ENCODE measurements at places on chromosomes 7 and 10. TPM values are rescaled to one million over a fixed set of nuclear protein-coding genes. Genes with fewer than 3 reads are reported as not detected.

The FAM131B gene
- 0.14 TPM for total RNA-seq

- no peak for DNase-seq
Measured at GRCh38 chr10:5858811-5859210, 30.9 kb downstream of the ANKRD16 start.

DNA sequence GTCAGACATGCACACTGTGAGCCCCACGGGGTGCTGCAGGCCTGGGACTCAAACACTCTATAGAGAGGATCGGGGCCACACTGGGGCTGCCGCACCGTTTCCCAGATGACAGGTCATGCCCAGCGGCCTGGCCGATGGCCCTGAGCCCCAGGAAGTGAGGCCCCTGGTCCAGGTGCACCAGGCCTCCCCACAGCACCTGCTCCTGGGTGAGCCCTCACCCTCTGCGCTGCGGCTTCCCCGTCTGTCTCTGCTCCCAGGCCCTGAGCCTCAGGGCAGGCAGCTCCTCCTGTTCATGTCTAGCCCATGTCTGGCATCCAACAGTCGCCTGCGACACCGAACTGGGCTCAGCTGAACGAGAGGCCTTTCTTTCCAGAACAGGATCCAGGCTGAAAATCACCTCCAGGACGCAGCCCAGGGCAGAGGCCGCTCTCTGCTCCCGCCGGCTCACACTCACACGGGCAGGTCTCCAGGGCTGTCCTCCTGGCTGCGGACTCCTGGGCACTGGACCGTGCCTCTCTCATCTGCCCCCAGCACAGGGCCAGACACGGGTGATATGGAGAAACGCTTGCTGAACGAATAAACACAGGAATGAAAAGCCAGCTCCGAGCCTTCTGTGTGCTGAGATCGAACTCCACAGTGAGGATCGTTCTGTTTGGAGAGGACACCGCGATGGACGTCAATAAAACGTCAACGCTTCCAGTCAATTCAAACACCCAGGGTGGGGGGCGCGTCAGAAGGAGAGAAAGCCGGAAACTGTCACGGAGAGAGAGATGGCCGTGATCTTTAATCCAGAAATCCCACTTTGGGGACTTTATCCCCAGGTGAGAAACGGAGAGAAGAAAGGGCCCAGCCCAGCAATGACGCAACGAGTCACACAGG, 202.4 kb downstream of the ELFN1 start:
- DNase-seq = no peak

- DNase-seq = no peak
Measured at GRCh38 chr7:114657279-114657678, 242.7 kb downstream of the FOXP2 start.

- no peak for DNase-seq
Measured at GRCh38 chr10:70834441-70835151, 18.8 kb downstream of the SGPL1 start.

The STK17A gene
- total RNA-seq = 213 TPM

GRCh38 chr7:94043299-94043698, 39.1 kb upstream of the BET1 start:
- no peak for DNase-seq

GRCh38 chr10:94412449-94412848, 10.1 kb downstream of the TBC1D12 start:
- DNase-seq = no peak

The OR13A1 gene
- total RNA-seq = not detected

- DNase-seq = no peak
Measured at GRCh38 chr10:46559231-46559671, 2.8 kb upstream of the GPRIN2 start.

- DNase-seq = no peak
Measured at GRCh38 chr10:3331690-3332230, 159.2 kb upstream of the PITRM1 start.

The KIAA1217 gene
- total RNA-seq = not detected

DNA sequence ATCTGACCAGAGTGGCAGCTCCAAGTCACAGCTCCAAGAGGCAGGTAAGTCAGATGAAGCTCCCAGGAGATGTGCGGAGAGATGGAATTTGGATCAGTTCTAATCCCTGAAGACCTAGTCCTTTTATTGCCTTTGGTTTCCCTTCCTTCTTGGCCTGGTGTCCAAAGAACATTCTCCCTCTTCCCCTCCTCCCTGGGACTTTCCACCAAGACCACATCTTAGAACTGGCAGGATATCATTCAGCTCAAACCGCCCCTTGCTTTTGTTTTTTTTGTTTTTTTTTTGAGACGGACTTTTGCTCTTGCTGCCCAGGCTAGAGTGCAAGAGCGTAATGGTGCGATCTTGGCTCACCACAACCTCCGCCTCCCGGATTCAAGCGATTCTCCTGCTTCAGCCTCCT, 190.8 kb downstream of the GFRA1 start:
- no peak for DNase-seq

The ITGA8 gene
- total RNA-seq = not detected

DNA sequence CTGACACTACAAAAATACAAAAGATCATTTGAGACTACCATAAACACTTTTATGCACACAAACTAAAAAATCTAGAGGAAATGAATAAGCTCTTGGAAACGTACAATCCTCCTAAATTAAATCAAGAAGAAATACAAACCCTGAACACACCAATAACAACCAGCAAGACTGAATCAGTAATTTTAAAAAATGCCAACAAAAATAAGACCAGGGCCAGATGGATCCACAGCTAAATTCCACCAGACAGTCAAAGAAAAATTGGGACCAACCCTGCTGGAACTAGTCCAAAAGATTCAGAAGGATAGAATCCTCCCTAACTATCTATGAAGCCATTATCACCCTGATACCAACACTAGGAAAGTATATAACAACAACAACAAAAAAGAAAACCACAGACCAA, 277.4 kb downstream of the AGMO start:
- DNase-seq = no peak

DNA sequence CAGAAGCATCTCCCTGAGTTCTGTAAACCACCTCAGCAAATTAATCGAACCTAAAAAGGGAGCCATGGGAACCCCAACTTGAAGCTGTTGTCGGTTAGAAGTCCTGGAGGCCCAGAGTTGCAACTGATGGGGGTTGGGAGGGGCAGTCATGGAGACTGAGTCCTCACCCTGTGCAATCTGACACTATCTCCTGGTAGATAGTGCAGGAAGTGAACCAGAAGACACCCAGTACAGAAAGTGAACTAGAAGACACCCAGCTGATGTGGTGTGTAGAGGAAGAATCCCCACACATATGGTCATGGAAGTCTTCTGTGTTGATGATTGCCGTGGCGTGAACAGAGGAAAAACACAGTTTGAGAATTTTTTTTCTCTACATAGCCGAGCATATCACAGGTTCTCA, 58.8 kb upstream of the SRRM3 start:
- DNase-seq = no peak

DNA sequence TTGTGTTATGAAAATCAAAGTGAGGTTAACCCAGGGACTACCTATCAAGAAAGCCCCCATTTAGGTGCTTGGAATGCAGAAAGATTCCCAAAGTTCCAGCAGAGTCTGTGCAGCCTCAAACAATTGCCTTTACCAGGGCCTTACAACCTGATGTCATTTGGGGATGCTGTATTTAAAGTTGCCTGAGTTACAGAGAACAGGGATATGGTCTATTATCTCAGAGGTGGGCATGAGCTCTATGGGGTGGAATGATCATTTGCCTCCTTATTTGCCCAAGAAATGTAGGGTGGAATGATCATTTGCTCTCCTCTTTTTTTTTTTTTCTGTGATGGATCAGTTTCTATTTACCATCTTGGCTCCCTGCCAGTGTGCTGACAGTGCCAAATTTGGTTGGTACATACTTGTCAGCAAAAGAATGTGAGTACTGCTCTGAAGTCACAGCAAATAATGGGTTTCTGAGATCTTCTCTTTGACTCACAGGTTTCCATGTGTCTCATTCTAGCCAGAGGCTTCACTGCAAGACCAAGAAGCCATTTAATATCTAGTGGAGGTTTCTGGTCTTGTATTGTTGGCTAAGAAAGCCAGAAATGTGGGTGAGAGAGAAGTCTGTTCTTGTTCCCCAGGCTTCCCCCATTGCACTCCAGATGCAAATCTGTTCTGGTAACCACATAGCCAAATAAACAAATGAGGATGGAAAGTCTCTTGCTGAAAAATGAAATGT, 45.5 kb upstream of the ZNRF2 start:
- no peak for DNase-seq

- no peak for DNase-seq
Measured at GRCh38 chr10:13213163-13213562, 21.0 kb downstream of the UCMA start.

The EVX1 gene
- total RNA-seq = 0.25 TPM

GRCh38 chr10:72322280-72323058, 32.2 kb downstream of the DNAJB12 start:
- DNase-seq = no peak

GRCh38 chr10:128206676-128207075, 80.5 kb upstream of the MKI67 start:
- no peak for DNase-seq

The CCDC3 gene
- total RNA-seq = not detected

GRCh38 chr10:133253361-133253955, 15.8 kb downstream of the VENTX start:
- no peak for DNase-seq

GRCh38 chr10:132674311-132674710, 111.6 kb downstream of the NKX6-2 start:
- DNase-seq = no peak

GRCh38 chr7:101865031-101865430, 47.6 kb downstream of the CUX1 start:
- no peak for DNase-seq

DNA sequence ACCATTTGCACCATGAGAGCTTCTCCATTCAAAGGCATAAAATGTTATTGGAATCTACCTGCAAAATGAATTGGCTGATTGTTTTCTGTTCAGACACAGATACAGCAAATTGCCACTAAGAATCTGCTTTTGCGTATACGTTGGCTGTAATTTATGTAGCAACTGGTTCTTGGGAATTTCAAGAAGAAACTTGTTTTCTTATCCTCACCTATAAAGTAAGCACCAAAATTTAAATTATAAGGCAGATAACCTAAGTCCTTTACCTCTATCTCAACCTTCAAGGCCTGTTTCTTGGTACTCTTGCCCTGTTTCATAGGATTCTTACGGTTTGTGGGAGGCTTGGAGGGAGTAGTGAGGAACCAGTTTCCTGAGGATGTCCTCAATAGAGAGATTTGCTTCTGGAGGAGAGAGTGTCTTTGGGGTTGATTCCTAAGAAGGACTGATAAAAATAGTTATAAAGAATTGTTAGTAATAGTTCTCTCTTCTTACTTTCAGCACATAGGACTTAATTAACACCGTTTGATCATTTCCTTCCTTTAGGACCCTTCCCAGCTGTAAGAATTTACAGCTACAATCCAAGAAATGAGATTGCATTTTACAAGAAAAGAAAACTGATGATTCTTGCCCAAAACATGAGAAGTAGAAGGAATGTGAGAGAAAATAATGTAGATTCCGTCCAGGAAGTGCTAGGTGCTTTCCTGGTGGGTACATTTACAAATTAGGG, 2.0 kb downstream of the STAMBPL1 start:
- DNase-seq = no peak

DNA sequence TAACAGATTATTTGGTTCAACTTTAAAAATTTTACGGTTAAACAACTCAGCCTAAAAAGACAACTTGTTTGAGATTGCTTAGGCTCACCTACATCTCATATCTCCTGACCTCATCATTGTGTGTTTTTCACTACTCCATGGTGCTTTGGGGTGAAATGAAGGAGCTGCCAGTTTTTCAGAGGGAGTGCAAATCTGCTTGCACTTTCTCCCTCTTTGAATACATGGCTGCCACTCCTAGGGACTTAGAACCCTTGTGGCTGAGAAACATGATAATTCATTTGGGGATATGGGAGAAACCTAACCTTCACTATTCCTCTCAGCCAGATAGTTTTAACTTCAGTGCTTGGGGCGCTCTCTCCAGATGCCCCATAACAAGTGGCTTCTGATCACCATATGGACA, 2.7 kb downstream of the CCSER2 start:
- DNase-seq = no peak

- no peak for DNase-seq
Measured at GRCh38 chr7:27804139-27804538, 64.2 kb downstream of the TAX1BP1 start.

DNA sequence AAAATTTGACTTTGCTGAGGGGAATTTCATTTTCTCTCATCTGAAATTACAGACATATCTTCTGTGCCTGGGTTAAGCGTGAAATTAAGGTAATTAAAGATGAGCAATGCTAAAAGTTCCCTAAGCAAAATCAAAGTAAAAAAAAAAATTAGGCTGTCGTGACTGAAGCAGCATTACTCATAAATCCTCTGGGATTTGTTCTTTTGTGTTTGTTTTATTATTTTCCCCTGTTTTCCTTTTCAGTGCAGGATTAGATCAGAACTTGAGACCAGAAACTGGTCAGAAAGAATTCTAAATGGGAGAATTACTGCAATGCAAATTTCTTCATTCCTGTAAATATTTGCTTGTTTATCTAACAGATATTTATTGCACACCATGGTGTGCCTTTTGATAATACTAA, 141.4 kb upstream of the BET1 start:
- DNase-seq = no peak

The NKX2-3 gene
- total RNA-seq = not detected
